Suppressor macrophage treated with lipopolysaccharide for 4 hours (primary cell): ENCODE measurements at places on chromosomes 4 and X.

GRCh38 chr4:112144546-112145325 is 518 bp upstream of the FAM241A start:
- no peak for DNase-seq

DNA sequence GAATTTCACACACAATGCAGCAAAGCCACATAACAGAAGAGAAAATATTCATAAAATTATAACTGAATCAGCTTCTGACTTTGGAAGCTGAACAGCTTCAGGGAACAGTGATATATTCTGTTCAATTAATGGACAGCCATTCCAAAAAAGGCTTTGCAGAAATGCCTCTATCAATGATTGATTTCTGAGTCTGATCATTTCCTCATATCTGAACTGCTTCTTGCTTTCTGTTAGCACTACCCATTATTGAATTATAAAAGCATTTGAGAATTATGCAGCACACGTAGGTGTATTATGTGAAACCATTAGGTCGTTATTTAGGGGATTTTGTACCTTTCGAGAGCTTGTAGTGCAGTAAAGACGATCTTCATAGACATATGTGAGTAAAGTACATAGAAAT is 159.6 kb downstream of the STIM2 start:
- DNase-seq = no peak

- peak; percentile 27 for DNase-seq
Measured at GRCh38 chrX:97021680-97022079, 138.0 kb downstream of the RPA4 start.

- DNase-seq = no peak
Measured at GRCh38 chr4:105504744-105505143, 30.9 kb upstream of the PPA2 start.

DNA sequence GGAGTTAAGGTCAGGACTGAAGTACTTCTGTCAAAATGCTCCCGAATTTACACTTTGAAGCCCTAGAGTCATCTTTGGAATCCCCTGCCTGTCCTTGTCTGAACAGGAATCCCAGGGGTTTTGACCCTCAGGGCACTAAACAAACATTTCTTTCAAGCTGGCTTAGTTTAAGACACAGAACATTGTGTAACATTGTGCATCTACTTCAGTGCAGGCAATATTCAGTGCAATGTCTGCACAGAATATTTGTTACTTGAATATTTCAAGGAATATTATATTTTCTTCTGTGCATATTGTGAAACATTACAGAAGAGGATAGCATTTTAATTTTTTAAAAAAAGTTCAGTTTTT is 763.4 kb downstream of the PCDH18 start:
- no peak for DNase-seq

- DNase-seq = no peak
Measured at GRCh38 chrX:95291561-95291960, 1393.1 kb upstream of the DIAPH2 start.

GRCh38 chr4:75545526-75545925 is 10.3 kb upstream of the ODAPH start:
- DNase-seq = no peak

DNA sequence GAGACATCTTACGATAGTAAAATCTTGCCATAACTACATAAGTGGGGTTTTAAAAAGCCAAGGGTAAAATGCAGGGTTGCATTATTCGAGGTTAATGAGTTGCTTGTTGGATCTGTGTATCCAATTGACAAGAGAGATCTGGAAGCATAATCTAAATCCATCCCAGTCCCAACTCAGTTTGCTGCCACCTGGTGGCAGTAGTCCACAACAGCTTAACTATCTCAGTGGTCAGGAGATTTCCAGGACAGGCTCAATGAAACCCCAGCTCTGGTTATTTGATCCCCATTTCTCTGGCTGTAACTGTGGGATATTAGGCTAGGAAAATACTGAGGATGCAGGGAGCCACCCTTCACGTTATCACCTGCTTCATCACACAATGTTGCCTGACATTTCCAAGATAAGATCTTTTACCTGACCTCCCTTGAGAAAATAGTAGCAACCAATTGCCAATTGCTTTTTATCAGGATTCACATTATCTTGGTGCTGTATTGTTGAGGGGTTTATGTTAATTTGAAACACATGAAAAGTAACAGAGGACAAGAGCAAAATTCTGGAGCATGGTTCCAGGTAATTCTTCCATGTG is 88.2 kb upstream of the TNIP3 start:
- peak; percentile 87 for DNase-seq

GRCh38 chr4:185754961-185755360 is 57.0 kb downstream of the SORBS2 start:
- DNase-seq = no peak

- no peak for DNase-seq
Measured at GRCh38 chr4:58936436-58936835, 1826.3 kb upstream of the IGFBP7 start.

DNA sequence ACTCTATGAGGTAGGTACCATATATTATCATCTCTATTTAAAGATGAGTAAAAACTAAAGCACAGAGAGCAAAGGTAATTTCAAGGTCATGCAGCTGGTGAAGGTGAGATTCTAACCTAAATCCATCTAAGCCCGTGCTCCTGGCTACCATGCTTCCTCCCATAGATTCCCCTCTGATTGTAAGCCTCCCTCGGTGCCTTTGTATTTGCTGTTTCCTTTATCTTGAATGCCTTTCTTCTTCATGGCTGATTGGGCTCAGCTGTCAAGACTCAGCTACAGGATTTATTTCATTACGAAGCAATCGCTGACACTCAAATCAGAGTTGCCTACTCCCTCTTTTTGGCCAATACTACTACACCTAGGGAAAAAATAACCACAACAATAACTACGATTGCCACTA is 217.1 kb downstream of the ARAP2 start:
- DNase-seq = no peak

- DNase-seq = peak; percentile 7
Measured at GRCh38 chrX:77450996-77451395, 3.8 kb downstream of the FGF16 start.

DNA sequence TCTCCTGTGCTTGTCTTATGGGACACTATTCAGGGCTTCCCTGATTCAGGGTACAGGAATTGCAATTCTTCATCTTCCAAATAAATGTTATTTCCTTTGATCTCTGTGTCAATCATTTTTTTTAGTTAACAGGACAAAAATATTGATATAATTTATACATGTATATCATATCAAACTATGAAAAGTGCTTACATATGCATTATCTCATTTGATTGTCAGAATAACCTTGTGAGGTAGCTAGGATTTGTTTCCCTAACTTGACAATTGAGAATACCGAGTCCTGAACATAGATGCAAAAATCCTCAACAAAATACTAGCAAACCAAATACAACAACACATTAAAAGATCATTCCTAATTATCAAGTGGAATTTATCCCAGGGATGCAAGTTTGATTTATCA is 11.5 kb upstream of the SERPINA7 start:
- no peak for DNase-seq

DNA sequence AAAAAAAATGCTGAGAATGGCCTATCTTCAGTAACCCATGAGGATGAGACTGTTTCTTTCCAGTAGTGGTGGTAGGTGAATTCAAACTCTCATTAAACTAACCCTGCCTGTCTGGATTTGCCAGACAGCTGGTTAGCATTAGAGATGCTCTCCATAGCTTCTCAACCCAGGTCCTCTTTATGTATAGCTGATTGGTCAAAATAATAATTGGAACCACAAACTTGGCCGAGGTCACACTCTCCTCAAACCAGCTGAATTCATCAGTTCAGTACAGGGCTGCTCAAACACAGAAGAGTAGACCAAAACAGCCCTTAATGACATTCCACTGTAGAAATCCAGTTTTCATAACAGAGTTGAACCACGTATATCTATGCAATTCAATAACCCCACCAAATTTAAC is 85.3 kb downstream of the HCCS start:
- no peak for DNase-seq

DNA sequence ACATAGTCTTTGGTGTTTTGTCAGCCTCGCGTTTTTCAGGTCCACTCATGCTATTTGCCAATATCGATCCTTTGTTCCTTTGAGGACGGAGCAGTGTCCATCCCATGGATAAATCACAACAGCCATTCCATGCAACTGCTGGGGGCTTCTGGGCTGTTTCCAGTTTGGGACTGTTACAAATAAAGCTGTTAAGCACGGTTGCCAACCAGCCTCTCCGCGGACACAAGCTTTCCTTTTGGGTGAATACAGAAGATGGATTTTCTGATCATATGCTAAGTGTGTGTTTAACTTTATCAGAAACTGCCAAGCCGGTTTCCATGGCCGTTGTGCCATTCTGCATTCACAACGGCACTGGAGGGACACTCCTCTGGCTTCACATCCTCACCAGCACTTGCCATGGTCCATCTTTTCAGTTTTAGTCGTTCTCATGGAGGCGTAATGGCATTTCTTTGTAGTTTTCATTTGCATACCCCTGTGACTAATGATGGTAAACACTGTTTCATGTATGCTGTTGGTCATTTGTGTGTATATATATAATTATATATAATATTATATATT is 67.8 kb downstream of the ABLIM2 start:
- DNase-seq = no peak

GRCh38 chr4:7635445-7636239 is 200.9 kb upstream of the PSAPL1 start:
- peak; percentile 44 for DNase-seq

GRCh38 chr4:65046192-65047133 is 623.8 kb downstream of the EPHA5 start:
- DNase-seq = no peak

GRCh38 chr4:6972375-6972650 is 62.7 kb downstream of the TBC1D14 start:
- DNase-seq = no peak

GRCh38 chrX:15293451-15293850 is 22.0 kb downstream of the ASB11 start:
- peak; percentile 43 for DNase-seq

GRCh38 chr4:56764223-56764622 is 57.3 kb downstream of the SPINK2 start:
- peak; percentile 39 for DNase-seq

GRCh38 chrX:24684048-24684447 is 9.7 kb upstream of the POLA1 start:
- no peak for DNase-seq

GRCh38 chr4:85919200-85919887 is 440.5 kb downstream of the MAPK10 start:
- DNase-seq = no peak

DNA sequence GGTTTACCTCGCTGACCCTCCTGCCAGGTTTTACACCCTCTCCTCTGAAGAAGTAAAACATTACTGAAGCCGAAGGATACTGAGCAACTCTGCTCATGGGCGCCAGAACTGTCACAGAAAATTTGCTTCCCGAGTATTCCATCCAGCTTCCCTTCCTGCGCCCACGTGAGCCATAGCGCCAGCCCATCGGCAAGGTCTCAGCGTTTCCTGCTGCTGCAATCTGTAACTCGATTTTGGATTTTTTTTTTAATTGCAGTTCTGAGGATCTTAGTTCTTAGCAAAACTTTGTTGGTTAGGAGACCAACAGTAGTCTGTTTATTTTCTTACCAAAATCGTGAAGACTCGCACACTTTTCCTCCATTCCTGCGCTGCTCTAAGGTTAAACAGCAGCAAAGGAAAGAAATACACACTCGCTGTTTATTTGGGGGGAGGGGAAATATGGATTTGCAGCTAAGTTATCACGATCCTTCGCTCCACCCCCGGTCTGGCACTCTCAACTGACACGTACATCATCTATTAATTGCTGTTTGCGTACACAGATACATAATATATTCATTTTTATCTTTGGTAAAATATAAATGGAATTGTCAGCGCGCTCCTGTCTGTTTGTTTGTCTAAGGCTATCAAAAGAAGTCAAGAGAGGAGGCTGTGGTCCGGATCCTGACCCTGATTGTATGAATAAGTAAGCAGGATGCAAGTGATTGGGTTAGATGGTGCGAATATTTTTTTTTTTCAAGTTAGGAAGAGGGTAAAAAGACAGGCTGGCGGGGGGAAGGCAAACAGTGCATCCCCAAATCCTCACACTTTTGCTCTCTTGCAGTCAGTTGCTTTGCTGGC is at the start of gene TLL1:
TSS of gene TLL1 (plus strand) at position 777 of the 837 bp plus-strand sequence. CDS start 668 bp downstream, outside the sequence.
- no peak for DNase-seq

DNA sequence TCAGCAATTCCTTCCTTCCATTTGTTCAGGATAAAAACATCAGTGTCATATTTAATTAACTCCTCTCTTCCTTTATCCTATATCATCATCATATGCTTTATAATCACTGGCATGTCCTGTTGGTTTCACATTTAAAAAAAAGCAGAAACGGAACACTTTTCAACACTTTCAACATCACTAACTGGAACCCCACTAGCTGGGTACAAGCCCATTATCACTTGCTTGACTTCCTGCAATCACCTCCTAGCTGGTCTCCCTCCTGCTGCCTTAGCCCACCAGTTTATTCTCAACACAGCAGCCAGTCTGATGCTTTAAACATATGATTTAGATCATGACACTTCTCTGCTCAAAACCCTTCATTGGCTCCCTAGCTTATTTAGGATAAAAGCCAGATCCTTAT is 116.4 kb upstream of the LSM6 start:
- DNase-seq = peak; percentile 51

- DNase-seq = no peak
Measured at GRCh38 chr4:55931833-55932232, 16.9 kb upstream of the CEP135 start.

DNA sequence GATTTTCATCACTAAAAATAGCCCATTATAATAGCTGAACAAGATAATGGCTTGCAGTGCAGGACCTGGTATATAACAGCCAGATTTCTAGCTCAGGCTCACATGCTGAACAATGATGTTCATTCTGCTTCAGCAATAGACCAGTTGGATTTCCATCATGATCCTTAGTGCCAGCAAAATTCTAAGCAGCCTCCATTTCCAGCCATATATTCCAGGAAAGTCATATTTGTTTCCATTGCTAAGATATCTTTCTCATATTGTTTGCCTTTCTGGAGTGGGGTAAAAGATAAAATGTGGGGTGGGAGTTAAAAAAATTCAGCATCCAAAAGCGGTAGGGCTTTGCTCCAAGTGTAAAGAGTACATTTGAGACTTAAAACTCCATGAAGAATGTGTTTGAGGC is 2344.1 kb downstream of the PCDH7 start:
- no peak for DNase-seq

DNA sequence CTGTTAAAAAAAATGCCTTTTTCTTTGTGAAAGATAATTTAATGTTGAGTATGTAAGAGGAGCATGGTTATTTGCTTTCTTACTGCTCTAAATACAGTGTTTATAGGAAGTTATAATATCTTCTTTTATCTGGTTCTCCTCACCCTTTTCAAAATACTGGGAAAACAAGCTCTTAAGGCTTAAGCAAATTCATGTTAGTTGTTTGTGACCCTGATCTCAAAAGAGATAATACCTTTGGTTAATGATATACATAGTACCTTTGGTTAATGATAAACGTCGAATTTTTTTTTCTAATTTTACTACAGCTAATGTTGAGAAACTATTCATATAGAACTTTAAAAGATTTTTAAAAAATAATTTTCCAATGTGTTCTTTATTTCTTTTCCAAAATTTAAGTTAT is 180.1 kb downstream of the RAPGEF2 start:
- no peak for DNase-seq

DNA sequence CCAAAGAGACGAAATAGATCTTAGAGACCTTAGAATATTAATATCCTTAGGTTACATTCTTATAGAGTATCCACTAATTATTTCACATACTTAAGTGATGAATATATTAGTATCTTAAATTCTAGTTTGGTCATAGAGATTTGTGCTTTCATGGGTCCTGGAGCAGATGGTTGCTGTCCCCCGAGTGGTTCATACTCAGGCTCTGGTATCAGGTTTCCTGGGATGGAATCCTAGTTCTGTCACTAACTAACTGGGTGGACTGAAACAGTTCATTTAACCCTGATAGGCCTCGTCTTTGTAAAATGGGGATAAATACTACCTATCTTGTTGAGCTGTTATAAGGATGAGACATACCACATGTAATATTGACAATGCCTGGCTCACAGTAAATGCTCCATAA is 264.6 kb downstream of the TENM3 start:
- DNase-seq = no peak

- DNase-seq = no peak
Measured at GRCh38 chr4:76563454-76564122, 128.6 kb downstream of the SHROOM3 start.
